Stimulated activated CD8-positive, alpha-beta memory T cell treated with anti-CD3 and anti-CD28 coated beads, Interleukin-2, amount 100 ng/mL, for 48 hours (primary cell): ENCODE measurements at places on chromosomes 1 and 21.
A peak's percentile ranks its signal among the peaks of the same experiment; 100 is the strongest.

GRCh38 chr1:196002906-196003305, 605.3 kb downstream of the KCNT2 start:
- no peak for DNase-seq

DNA sequence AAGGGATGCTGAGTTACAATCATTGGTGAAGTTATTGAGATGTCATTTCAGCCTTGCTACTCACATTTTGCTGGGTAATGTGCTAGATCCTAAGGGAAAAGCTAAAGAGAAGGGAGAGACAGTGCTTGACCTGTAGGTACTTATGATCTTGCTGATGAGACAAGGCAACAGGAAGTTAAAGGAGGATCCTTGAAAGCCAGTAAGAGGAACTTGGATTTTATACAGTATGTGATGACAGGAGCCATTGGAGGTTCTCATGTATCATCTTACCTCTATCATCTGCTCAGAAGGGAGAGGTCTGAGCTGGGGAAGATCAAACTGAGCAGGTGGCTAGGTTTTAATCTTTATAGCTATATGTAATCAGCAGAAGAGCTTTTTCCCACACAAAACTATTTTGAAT, 6.3 kb downstream of the APOBEC4 start:
- DNase-seq, result no peak

DNA sequence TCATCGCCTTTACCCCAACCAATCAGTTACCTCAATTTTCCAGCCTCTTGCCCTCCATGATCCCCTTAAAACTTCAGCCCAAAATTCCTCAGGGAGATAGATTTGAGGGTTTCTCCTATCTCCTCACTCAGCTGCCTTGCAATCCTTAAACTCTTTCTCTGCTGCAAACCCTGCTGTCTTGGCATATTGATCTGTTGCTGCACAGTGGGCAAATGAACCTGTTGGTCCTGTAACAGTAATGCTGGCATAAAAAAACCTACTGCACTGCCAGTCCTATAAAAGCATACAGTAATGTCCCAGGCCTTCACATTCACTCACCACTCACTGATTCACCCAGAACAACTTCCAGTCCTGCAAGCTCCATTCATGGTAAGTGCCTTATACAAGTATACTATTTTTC, 5.1 kb upstream of the TEDDM1 start:
- no peak for DNase-seq

DNA sequence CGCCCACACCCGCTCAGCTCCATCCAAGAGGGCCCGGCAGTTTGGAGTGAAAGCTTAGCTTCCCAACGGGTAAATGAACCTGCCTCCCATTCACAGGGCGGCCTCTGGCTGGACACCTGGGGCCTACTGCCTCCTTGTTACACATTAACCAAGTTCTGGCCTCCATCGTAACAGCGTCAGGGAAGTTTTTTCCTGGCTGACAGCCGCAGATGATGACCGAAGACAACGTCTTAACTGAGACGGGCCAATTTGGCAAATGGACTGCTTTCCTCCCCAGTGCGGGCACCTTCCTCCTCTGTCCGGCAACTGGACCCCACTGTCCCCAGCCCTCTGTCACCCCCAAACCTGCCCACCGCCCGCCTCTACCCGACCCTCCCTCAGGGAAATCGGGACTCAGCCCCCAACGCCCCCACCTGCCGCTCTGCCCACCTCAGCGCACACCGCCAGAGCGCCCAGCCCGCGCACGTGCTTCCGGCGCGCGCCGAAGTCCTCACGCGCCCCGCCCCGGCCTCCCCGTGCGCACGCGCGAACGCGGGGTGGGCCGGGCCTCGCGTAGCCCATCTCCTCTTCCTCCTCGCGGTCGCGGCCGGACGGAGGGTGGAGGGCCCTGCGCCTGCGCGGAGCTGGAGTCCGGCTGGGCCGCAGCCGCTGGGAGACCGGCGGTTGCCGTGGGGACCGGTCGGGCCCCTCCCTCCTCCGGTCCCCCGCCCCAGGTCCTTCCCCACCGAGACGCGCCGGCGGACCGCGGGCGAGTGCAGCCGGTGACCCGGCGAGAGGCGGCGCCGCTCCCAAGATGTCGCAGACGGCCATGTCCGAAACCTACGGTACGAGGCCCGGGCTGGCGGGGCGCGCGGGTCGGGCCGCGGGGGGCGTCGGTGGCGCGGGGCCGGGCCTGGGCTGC, at the start of gene RAB4A:
Gene RAB4A (plus strand): TSS at position 565 of the 901 bp plus-strand sequence. CDS start 229 bp downstream, at position 794.
- peak; percentile 79 for DNase-seq

DNA sequence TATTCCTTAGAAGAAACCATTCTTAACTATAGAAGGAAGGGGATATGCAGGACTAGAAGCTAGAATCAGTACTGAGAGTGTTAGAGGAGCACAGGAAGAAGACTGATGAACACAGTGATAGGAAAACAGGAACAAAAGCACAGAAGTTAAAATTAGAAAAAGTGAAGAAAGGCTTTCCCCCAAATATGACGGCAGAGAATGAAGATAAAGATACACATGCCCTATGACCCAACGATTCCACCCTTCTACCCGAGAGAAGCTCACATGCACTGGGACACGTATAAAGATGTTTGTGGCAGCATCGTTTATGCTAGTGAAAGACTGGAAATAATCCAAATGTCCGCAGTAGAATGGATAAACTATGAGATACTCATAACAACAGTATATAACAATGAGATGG, 74.2 kb downstream of the DTL start:
- no peak for DNase-seq

DNA sequence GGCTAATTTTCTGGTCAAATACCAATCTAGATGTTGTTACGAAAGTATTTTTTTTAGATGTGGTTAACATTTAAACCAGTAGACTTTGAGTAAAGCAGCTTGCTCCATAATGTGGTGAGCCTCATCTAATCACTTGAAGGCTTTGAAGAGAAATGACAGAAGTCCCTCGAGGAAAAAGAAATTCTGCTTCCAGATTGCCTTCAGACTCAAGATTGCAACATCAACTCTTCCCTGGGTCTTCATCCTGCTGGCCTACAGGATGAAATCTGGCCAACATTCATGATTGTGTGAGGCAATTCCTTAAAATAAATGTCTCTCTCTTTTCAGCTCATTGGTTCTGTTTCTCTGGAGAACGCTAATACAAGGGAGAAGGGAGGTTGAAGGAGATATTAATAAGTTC, 32.5 kb upstream of the SSX2IP start:
- DNase-seq, result no peak

DNA sequence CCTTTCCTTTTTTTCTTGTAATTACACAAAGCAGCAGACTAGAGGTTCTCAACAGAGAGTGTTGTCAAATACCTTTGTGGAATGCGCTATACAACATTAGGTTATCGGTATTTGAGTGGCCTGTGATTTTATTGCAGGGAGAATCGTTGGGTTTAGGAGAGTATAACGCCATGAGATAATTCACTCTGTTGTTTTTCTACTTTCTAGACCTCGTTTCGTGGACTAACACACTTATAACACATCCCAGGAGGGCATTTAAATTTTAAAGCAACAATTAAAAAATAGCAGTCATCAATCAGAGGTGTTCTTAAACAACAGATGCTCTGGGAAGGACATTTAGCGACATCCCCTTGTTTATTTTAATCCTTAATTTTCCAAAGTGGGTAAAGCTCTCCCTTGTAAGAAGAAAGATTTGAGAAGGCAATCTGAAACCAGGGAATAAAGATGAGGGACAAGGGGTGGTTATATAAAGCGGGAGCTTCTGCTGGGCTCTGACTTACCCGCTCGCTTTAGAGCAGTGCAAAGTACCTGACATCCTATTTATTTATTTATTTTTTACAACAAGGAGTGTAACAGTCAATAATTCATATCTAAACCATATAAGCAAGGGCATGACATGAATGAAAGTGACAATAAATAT, 4.9 kb downstream of the PBX1 start:
- no peak for DNase-seq

DNA sequence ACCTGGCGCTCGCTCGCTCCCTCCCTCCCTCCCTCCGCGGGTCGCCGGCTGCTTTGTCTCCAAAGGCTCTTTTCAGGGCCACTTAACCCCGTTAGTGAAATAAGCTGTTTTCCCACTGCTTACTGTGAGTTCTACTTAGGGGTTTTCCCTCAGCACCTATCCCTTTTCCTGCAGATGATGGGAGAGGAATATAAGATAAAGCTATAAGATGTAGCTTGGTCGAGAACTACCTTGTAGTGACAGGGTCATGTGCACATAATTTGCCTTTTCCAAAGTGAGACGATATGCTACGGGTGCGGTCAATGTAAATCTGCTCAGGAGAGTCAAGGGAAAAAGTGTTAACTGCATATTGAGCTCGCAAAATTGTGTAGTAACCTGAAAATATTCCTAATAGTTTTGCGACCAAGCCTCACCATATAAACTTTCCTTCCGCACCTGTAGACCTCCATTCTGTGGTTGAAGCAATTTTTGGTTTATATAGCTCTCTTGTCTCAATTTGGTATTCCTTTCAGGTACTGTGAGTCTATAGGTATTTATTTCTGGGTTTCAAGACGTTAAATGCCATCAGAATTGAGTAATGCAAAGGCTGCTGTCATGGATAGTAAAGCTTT, 55.8 kb upstream of the BOLA1 start:
- no peak for DNase-seq

DNA sequence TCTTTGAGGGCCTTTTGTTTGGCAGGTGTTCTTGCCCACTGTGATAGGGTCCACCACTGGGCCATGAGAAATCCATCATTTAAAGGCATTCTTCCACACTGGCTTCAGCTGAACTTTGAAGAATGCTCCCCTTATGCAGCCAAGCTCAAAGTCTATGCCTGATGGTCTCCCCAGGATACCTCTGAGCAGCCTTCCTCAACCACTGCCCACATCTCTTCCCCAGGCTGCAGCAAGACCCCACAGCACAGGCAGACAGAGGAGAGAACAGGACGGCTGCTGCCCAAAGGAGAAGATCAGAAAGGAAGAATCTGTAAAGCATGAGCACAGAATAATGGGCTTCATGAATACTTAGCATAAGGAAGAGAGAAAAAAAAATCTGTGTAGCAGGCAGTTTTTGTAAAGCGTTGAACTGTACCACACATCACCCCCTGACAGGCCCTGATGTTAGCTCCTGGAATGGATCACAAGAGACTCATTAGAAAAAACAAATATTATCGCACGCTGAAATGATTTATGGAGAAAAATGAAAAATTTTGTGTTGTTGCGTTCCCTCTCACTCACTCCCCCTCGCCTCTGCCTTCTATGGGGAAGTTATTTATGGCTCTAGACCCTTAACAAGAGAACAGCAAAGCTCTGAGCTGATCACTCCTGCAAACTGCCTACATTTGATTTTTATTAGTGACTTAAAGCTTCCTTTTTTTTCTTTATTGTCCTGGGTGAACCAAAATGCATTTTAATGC, 134.1 kb downstream of the TMEM53 start:
- no peak for DNase-seq

GRCh38 chr1:39540504-39541031, 36.0 kb downstream of the PABPC4 start:
- no peak for DNase-seq

- DNase-seq, result no peak
Observed at GRCh38 chr1:3553166-3553939, 58.0 kb downstream of the MEGF6 start.

DNA sequence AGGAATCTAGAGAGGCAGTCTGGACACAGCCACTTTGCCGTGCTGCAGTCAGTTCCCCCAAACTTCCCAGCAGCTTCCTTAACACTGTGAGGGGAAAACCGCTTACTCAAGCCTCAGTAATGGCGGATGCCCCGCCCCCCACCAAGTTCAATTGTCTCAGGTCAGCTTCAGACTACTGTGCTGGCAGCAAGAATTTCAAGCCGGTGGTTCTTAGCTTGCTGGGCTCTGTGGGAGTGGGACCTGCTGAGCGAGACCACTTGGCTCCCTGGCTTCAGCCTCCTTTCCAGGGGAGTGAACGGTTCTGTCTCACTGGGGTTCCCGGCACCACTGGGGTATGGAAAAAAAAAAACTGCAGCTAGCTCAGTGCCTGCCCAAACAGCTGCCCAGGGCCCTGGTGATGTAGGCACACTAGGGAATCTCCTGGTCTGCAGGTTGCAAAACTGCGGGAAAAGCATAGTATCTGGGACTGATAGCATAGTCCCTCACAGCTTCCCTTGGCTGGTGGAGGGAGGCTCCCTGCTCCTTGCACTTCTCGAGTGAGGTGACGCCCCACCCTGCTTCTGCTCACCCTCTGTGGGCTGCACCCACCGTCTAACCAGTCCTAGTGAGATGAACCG, 23.7 kb upstream of the HFM1 start:
- DNase-seq, result no peak
